ENCODE measurements at places on chromosomes 1 and 21. TPM values are rescaled to one million over a fixed set of nuclear protein-coding genes. Genes with fewer than 3 reads are reported as not detected.

- no peak for DNase-seq
Observed at GRCh38 chr1:184664661-184665060, 90.0 kb downstream of the EDEM3 start.

GRCh38 chr1:215748431-215748830 lies 181.3 kb downstream of the KCTD3 start:
- no peak for DNase-seq

Gene TRIM17
- 2.7 TPM for polyA plus RNA-seq

DNA sequence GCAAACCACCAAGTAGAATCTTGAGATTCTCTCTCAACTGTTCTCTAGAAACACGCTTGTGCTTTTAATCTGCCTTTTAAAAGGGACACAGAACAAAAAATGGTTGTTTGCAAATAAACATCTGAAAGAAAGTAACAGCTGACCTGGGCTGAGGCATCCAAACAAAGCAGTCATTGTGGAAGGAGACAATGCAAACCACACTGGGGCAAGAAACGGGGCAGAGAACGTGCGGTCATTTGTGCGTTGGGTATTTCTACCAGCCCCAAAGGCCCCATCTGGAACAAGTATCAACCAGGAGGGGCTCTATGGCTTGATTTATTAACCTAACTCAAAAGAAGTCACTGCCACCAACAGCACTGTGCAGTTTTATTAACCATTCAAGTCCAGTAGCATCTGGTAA lies 6.0 kb downstream of the STMN1 start:
- DNase-seq, result no peak

Gene ACTA1
- polyA plus RNA-seq, result 3.9 TPM

Gene CADM3
- polyA plus RNA-seq, result 1.6 TPM

- DNase-seq, result no peak
Observed at GRCh38 chr1:93567255-93567918, 114.2 kb downstream of the BCAR3 start.

GRCh38 chr1:96525657-96526557 lies 195.7 kb upstream of the PTBP2 start:
- DNase-seq, result no peak

- no peak for DNase-seq
Observed at GRCh38 chr21:28227881-28228635, 764.6 kb downstream of the LTN1 start.

GRCh38 chr1:173117761-173118160 lies 67.0 kb upstream of the TNFSF18 start:
- no peak for DNase-seq

Gene QSOX1
- polyA plus RNA-seq, result 207 TPM

Gene ABCA4
- 0.81 TPM for polyA plus RNA-seq

Gene RGSL1
- polyA plus RNA-seq, result not detected

DNA sequence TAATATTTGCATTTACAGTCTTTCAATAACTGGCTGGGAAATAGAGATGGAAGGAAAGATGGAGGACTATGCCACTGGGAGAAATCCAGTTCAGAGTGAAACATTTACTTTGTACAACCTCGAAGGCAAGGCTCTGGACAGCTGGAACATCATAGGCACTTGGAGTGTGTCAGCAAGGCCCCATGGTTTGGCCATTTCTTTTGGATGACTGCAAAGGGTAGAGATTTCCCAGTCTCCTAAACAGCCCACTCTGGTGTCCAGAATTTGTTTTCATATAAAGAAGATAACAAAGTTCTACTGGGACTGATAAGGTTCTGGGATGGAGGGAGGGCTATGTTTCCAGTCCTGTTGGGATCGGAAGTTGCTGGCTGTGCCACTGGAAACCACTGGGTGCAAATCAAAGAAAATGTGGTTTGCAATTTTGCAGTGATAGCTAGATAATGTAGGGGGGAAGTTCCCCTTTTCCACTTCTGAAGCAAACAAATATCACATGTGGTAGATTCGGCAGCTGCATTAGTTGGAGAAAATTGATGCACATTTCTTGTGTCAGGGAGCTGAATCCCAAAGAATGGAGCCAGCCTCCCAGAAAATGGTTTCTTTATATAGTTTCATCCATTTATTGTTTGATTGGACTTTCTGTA lies 16.2 kb downstream of the KCND3 start:
- no peak for DNase-seq

DNA sequence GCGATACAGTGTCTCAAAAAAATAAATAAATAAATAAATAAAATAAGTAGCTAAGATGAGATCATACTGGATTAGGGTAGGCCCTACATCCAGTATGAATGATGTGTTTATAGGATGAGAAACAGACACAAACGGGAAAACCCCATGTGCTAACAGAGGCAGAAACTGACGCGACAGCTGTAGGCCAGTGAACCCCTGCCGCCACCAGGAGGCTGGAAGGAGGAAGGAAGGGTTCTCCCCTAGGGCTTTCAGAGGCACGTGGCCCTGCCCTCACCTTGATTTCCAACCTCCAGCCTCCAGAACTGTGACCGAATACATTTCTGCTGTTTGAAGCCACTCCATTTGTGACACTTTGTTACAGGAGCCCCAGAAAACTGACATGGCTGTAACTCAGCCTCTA lies 38.5 kb downstream of the CHD5 start:
- peak; percentile 3 for DNase-seq

Gene UBE2J2
- polyA plus RNA-seq, result 50.4 TPM

- DNase-seq, result no peak
Observed at GRCh38 chr1:59043796-59044195, 253.1 kb upstream of the FGGY start.

DNA sequence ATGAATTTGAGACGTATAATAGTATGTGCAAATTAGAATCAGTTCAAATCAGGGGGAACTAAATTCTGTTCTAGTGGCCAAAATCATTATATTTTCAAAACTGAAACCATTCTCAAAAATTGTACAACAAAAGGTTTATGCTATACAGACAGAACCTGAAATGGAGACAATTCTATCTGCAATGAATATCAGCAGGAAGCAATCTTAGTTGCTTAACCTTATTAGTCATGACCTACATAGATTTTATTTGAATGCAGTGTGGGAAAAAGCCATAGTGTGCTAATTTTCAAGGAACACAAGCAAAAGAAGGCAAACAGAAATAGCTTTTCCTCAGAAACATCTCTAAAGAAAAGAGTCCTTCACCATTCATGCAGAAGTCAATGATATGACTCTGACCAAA lies 6.5 kb downstream of the AK5 start:
- no peak for DNase-seq

Gene LCE3D
- polyA plus RNA-seq, result not detected

GRCh38 chr1:115240297-115240696 lies 97.8 kb downstream of the NGF start:
- no peak for DNase-seq

GRCh38 chr1:29879217-29879616 lies 642.9 kb downstream of the PTPRU start:
- DNase-seq, result no peak

DNA sequence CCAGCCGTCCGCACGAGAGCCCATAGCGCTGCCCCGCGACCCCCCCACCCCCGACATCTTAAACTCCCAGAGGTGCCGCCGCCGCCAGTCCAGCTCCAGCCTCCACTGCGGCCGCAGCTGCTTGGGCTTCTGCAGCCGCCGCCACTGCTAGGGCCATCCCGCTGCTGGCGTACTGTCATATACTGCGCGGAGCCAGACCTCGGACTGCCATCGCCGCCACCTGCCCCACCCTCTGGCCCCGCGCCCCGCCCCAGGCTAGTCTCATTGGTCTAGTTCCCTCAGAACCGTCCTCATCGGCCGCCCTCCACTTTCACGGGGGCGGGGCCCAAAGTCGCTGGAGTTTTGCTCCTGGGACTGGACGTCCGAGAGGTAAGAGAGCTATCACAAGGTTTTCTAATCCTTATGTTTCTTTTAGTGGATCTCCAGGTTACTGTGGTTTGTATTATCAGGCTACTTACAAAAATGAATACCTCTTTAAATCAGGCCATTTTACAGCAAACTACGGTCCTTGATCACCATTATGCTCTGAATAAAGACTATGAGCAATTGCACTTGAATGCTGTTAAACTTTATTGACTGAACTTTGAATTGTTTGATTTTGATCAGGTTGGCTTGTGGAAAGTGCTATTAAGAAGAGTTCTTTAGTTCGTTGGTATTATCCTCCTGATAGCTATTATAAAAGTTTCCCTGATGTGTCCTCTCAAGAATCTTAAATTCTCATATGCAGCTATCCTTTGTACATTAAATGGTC lies 2.8 kb upstream of the CD1D start:
- peak; percentile 59 for DNase-seq

DNA sequence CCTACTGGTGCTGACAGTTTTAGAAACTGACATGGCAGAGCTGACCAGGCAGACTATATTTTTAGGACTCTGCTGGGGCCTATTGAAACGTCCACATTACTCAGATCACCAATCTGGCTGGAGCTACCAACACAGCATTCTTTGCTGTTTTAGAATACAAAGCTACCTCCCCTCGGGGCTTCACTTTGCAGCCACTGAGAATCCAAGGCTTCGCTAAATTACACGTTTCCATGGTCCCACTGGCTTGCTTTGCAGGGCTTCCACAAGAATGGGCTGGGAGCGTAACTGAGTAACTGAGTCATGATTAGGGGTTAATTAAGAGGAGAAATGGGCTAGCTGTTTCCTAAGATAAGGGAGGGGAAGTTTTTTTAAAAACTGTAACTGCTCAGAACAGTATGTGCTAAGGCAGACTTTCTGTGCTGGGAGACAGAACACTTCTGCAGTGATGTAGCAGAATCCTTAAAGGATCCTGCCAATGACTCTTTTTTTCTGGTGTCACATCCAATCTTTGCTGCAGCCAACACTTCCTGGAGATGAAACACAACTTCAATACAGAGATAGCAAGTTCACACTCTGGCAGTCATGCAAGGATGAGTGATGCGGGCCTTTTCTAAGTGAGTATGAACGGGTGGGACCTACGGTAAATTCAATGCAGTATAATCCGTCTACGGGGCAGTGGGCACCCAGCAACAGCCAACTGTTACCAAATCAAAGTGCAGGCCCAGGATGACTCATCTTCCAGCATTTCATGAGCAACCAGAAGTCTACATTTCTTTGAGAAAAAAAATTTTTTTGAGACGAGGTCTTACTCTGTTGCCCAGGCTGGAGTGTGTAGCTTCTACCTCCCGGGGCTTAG lies 21.5 kb downstream of the NDUFS5 start:
- DNase-seq, result no peak

Gene FMO2
- polyA plus RNA-seq, result 17.8 TPM

DNA sequence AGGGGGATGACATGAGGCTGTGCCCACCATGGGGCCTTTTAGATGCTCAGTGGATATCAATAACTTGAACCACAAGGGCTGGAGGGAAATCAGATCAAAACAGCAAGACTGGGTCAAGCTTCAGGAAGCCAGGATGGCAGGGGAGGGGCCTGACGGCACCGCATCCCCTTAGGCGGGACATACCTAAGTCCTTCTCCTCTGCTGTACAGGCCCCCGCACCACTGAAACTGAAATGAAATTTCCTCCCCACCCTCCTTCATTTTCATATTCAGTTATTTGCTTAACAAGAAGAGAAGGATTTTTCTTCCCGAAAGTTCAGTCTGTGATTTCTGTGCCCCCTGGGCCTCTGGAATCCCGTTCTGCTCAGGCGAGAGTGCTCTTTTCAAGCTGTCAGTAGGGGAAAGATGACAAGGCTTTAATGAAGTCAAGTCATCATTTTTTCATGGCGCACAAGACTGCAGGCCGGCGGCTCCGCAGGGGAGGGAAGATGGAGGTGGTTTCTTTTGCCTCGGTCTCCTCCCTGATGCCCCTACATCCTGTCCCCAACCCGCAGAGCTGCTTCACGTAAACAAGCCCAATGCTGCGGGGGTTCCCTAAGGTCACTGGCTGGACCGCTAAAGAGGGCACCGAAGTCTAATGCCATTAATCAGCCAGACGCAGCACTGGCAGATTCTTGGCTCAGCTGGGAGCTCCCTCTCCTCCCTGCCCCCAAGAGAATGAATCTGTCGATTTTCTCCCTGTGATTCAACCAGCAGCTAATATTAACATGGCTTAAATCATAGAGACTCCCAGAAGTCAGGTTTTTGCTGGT lies 264.8 kb downstream of the C1orf94 start:
- no peak for DNase-seq

DNA sequence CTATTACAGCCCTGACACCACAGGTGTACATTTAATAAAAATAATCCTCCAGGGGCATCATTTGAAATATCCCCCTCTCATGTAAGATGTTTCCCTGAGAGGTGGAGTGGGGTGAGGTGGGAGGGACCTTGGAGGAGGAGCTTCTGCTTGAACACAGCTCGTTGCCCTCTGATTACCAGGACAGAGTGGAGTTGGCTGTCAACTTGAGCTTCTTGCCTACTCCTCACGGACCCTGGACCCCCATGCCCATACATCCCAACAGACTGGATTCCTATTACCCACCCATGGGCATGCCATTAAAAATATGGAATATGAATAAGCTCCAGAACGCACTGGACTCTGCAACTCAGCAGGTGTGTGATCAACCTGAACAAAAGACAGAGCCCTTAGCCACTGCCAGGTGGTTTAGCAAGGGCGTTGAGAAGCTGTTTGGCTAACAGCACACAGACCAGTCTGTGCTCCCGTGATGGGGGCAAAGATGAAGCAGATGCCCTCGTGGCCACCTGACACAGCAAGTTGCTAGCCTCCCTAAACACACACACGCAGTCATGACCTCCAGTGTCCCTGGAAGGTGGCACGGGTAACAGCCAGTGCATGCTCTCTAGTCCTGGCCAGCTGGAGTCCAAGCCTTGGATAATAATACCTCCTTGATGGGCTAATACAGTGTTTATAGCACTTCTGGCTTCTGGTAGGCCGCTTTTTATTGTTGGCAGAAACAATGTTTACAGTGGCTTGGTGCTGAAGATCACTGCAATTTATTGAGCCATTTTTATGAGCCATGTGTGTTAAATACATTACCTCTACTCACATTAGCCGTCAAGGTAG lies 155.0 kb downstream of the TOMM20 start:
- DNase-seq, result no peak

DNA sequence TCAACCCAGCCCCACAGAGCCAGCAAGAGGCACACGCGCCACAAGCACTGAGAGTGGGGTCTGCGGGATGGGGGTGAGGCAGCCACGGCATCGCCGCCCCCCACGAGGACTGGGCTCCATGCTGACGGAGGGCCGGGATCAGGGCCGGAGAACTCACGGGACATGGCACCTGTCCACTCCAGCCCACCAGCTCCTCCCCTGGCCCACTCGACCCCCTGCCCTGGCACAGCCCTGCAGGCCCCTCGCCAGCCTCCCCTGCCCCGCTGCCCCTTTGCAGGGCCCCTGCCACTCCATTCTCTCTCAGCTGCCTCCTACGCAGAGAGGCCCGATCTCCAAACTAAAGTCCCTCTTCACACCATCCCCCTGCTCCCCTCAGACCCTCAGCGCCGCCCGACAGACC lies 134.0 kb downstream of the NPHP4 start:
- no peak for DNase-seq

DNA sequence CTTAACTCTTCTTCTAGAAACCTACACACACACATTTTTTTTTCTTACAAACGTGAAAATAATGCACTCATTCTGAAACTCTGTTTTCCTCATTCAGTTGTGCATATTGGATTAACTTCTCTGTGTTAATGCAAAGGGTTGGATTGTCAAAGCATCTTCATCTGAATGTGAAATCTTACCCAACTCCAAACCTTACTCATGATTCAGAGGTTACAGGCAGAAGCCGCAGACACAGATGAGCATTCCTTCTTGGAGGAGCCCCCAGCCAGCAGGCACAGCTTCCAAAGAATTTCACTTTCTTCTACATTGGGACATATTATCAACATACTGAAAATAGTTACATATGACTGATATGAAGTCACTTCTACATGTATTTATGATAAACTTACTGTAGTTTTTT lies 15.7 kb downstream of the PATJ start:
- DNase-seq, result no peak

GRCh38 chr1:2810281-2810680 lies 8.8 kb upstream of the TTC34 start:
- no peak for DNase-seq
